Omental fat pad (tissue), 4 donors: ENCODE measurements at places on chromosomes 7 and 10. TPM values are rescaled to one million over a fixed set of nuclear protein-coding genes. Genes with fewer than 3 reads are reported as not detected.

Gene FBXL13
- 3.2 TPM for total RNA-seq

Gene NYAP1
- 1.7 TPM for total RNA-seq

Gene STEAP1
- 58.7 TPM for total RNA-seq

Gene C10orf53
- not detected for total RNA-seq

Gene BAMBI
- total RNA-seq: 15.1 TPM

Gene ABCB4
- total RNA-seq: 0.84 TPM

Gene ZSCAN25
- total RNA-seq: 11.6 TPM

Gene SEC31B
- 9.4 TPM for total RNA-seq

Gene THAP5
- 14.0 TPM for total RNA-seq

Gene PDE6C
- not detected for total RNA-seq

Gene LRRC18
- not detected for total RNA-seq

Gene GRM3
- not detected for total RNA-seq
